NCI-H1048 (cell line): ENCODE measurements at places on chromosomes 5 and 9.

- DNase-seq, result no peak
Measured at GRCh38 chr9:94081435-94081834, 2.8 kb upstream of the PTPDC1 start.

DNA sequence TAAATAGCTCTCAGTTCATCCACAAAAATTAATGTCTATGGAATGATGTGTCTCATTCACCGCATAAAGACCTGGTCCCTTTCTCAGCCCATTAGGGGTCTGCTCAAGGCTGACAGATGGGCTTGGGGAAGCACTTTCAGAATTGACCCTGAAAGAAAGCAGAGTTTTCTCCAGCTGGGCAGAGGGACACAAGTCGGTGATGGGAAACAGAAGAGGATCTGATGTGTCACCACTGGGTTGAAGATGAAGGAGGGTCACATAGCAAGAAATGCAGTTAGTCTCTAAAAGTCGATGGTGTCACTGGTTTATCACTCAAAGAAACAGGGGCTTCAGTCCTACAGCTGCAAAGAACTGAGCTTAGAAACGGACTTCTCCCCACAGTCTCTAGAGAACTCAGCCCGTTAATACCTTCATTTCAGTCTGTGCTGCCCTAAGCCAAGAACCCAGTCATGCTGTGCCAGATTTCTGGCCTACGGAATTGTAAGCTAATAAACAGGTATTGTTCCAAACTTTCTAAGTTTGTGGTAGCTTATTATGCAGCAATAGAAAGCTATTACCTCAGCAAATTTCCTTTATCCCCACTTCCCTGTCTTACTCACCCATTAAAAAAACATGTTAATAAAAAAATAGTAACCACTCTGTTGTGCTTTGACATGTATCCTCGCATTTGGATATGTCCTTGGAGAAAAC is 64.6 kb downstream of the ADAMTS12 start:
- no peak for DNase-seq

DNA sequence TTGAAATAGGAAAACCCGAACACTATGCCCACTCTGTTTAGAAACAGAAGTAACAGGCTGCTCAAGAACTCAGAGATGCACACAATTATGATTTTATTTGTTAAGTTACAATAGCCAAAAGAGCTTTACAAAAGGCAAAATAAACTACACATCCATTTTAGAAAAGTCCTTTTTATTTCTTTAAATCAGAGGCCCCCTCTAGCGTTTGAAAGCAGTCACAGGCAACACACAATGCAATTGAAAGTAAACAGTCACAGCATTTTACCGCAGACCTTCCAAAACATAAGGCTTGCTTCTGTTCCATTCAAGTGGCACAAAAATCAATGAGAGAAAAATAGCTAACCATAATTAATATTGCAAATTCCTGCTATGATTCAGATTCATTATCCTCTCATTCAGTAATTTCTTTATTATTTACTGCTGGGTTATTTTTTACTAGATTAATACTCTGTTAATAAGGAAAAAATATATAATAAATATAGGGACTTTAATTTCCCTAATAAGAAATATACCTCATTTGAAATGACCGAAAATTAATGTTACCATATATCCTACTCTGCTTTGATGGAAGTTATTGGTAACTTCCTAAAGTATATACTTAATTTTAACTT is 78.3 kb downstream of the CEP120 start:
- no peak for DNase-seq

DNA sequence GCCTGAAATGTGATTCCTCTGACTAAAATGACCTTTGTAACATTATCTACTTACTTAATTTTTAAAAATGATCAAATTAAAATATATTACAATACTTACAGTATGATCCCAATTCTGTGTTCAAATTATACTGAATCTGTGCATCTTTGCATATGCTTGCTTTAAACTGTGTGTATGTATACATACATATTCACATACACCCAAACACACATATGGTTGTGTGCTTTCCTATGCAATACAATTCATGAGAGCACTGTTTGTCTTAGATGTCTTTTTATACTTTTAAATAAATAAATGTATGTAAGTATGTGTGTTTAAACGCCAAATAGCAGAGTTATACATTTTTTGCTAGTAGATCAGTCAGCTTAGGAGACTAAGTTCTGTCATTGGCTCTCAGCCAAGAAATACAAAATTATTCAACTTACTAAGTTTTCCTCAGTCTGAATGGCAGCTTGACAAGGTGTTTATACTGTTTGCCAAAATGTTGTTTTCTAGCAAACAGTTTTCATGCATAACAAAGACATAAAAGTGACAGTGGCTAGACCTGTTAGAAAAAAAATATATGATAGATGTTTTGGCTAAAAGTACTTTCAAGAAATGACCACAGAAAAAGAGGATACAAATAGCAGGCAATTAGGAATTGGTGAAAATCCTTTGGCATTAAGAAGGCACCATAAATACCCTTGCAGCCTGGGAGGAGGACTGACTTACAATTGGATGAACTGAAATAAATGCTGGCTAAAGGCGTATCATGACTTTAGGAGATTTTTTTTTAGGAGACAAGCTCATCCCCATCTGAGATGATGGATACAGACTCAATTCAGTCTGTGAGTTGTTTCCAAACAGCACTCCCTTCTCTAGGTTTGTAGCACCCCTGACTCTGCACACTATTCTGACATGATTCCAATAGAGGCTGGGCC is 7.9 kb downstream of the TICAM2 start:
- no peak for DNase-seq

DNA sequence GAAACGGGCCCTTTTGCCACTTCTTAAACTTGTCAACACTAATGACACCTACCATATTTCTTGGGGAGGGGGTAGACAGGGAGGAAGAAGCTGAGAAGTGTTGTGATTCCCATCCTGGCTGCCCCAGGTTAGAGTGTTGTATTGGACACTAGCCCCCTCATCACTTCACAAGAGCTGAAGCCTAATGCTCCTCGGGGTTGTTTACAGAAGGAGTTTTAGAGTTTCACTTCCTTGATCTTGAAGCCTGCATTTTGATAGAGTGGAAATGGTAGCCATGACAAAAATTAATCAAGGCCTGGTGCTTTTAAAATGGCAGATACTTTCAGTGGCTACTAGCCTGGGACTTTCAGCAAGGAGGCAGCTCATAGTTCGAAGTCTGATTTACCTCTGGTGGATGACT is 11.0 kb upstream of the FAM120AOS start:
- no peak for DNase-seq

- no peak for DNase-seq
Measured at GRCh38 chr5:157888814-157889532, 30.0 kb upstream of the CLINT1 start.

DNA sequence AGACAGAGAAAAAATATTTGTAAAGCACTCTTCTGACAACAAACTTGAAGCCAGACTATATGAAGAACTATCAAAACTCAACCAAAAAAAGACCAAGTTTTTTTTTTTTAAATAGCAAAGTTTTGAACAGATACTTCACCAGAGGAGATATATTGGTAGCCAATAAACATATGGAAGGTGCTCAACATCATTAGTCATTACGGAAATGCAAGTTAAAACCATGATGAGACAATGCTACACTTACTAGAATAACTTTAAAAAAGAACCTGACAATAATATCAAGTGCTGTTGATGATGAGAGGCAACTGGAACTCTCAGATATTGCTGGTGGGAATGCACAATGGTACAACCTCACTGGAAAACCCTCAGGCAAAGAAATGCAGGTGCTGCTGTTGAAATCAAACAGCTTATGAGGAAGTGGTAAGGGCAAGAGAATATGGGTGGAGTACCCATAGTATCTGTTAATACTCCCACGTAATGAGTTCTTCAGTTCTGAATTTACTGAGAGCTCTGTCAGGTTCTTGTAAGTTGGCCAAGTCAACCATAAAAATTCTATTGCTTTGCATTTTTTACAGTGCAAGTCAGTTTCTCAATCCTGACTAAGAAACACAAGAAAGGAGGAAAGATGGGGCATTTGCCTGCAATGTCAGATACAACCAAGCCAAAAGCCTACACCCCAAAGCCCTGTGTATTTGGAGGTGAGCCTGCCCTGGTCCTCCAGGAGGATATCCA is 87.3 kb upstream of the GNAQ start:
- no peak for DNase-seq

- DNase-seq, result no peak
Measured at GRCh38 chr5:28216939-28217360, 1178.6 kb upstream of the CDH9 start.

DNA sequence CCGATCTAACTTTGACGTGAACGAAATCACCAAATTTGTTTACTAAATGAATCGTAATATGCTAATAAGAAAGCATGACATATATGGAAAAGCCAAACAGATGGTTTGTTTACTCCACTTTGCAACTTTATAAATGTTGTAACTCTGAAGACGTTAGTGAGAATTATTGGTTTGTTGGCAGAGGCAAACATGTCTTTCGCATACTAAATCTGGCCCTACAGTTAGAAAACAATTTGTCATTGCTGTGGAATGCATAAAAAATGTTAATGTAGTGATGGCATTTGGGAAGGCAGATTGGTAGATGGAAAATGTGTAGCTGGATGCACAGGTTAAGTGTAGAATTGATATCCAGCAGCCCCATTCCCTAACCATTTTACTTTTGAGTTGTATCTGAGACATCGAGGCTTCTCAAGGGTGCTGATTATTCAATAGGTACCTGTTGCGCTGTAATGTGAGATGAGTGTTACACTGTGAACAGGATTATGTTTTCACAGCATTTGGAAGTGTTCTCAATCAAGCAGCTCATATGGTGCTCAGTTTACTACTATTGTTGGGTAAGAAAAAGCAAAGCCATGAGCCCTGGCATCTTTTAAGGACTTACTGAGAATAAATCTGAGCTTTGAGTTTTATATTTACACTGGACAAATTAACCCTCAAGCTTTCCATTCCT is 444.8 kb downstream of the BNC2 start:
- no peak for DNase-seq

DNA sequence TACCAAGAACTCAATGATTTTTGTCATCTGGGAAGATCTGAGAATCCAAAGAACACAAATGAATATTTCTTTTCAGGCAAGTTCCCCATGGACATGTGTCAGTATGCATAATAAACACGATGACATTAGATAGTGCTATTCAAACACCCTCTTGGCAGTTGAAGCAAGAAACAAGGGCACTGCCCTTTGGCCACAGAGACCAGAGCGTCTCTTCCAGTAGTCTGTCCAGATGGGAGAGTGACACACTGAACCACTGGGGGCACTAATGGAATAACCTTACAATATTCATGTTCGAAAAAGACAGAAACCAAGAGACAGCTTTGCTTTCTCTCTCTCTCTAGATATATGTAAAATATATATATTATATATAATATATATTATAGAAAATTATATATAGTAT is 301.9 kb downstream of the CTNND2 start:
- no peak for DNase-seq

GRCh38 chr9:126248680-126249079 is 77.9 kb upstream of the MVB12B start:
- no peak for DNase-seq

DNA sequence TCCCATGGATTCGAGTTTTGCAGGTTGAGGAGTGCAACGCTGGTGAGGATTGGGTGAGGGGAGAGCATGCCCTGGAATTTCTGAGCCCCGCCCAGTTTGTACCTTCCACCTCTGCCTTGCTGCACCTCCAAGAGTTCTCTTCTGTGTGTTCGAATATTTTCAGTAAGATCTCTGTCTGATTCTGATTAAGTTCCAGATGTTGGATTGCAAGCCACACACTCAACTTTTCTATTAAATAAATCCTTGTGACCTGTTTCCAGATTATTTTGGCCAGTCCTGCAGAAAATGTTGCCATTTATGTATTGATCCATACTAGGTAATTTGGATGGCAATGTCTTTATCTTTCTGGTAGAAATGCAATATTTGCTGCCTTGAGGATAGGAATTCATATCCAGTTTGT is 54.1 kb downstream of the IL31RA start:
- DNase-seq, result no peak

- DNase-seq, result no peak
Measured at GRCh38 chr5:19928562-19929421, 59.2 kb downstream of the CDH18 start.

GRCh38 chr5:133907075-133907474 is 61.4 kb downstream of the C5orf15 start:
- no peak for DNase-seq

DNA sequence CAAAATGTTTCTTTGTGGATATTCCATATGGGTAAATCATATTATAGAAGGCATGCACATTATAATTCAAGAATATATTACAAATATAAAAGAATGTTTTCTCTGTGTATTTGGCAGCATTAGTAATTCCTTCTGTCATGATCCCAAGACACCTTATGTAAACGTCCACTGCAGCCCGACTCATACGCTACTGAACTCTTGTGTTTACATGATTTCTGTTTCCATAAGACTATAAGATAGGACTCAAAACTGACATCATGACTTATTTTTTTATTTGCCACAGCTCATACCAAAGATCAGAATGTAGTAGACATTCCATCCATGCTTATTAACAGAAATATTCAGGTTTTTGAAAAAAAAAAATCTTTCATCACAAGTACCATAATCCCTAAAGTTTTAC is 234.1 kb downstream of the AP3B1 start:
- DNase-seq, result no peak

DNA sequence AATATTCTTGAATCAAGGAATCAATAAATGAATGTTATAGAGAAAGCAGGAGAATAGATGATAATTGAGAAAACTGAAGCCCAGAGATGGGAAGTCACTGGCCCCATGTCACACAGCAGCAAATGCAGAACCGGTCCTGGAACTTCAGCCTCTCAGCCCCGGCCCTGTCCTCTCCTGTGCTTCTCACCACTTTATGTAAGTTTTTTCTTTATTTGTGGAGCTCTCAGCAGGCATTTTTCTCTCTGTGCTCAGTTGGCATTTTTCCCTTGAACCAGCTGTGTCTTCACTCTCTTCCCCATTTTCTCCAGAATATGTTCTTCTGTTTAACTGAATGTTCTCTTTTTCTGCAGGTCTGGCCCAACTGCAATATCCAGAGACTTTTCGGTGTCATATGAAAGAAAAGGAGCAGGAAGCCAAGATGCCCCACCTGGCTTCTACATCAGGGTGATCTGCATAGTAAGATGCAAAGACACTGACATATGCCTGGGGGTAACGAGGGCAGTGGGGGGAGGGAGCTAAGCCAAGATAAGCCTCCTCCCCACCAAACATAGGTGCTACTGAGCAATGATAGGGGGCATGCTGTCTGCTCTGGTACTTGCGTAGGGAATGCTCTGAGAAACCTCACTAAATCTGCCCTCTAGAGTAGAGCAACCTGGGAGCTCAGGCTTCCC is 12.8 kb upstream of the LCP2 start:
- no peak for DNase-seq

GRCh38 chr9:109005678-109006077 is 7.6 kb downstream of the CTNNAL1 start:
- no peak for DNase-seq

GRCh38 chr5:87339986-87340385 is 72.3 kb downstream of the RASA1 start:
- no peak for DNase-seq

- no peak for DNase-seq
Measured at GRCh38 chr9:108671176-108671575, 184.6 kb downstream of the ACTL7B start.

- DNase-seq, result no peak
Measured at GRCh38 chr9:37061768-37062167, 27.7 kb upstream of the PAX5 start.
